Fibroblast of the aortic adventitia (primary cell): ENCODE measurements at places on chromosomes 2 and 18. TPM values are rescaled to one million over a fixed set of nuclear protein-coding genes. Genes with fewer than 3 reads are reported as not detected.

ITPRID2 gene
- 101 and 286 TPM in 2 replicates for total RNA-seq

ZNF385B gene
- 4.8 TPM in 1 of 2 replicates, not detected in the other for total RNA-seq

CFAP65 gene
- total RNA-seq, result not detected in 2 replicates

DNA sequence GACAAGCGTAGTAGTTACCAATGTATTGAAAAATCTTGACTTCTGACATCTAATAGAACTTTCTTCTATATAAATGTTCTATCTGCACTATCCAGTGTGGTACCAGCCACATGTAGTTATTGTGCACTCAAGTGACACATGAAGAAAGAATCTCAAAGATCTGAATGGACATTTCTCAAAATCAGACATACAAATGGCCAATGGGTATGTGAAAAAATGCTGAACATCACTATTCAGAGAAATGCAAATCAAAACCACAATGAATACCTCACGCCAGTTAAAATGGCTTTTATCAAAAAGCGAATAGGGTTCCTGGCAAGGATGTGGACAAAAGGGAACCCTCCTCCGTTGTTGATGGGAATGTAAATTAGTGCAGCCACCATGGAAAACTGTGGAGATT, 37.5 kb upstream of the SMCHD1 start:
- DNase-seq, result no peak

- DNase-seq, result peak; percentile 7
Observed at GRCh38 chr2:8352296-8352695, 329.6 kb upstream of the ID2 start.

- no peak for DNase-seq
Observed at GRCh38 chr2:1324884-1325283, 88.4 kb upstream of the TPO start.

DNA sequence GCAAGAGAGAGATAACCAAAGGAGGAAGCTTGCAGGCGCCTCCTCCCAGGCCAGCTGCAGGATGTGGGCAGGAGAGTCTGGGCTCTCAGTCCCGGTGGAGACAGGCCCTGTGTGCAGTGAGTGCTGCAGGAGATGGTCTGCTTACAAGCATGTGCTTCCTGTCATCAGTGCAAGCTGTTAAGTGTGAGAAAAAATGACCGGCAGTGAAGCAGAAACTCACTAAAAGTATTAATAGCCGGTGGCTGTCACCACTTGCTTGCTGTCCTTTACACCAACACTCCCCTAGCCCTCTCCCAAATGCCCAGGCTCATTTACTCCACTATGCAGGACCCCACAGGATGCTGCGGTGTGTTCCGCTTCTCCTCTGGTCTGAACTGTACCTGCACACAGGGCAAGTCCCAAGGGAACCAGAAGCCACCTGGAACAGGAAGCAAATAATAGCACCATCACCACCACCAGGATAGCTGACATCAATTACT, 435.6 kb upstream of the HS6ST1 start:
- no peak for DNase-seq
